ENCODE measurements at places on chromosomes 7 and 10.

DNA sequence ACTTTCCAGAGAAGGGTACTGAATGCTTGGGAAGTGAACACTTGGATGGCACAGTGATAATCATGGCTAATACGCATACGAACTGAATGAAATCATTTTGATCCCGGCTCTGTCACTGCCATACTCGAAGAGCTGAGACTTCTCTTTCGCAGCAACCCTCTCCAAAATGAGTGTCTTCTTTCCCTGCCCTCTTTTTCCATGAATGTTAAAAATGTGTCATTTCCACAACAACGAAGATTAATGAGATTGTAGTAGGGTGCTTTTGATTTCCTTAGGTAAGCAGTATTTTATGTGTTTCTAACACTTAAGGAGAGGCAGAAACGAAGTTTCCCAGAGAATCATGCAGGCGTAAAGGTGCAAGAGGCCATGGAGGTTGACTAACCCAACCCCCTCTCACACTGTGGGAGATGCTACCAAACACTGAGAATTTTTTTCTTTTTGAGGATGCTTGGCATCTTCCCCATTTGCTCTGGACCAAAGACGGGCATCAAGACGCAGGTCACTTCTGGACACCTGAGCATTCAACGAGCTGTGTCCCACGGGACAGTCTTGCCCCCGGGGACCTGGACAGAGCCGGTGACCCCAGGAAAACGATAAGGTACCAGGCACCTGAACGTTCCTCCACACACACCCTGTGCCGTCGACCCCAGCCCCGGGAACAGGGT lies 823 bp downstream of the COPG2 start:
- DNase-seq: no peak

DNA sequence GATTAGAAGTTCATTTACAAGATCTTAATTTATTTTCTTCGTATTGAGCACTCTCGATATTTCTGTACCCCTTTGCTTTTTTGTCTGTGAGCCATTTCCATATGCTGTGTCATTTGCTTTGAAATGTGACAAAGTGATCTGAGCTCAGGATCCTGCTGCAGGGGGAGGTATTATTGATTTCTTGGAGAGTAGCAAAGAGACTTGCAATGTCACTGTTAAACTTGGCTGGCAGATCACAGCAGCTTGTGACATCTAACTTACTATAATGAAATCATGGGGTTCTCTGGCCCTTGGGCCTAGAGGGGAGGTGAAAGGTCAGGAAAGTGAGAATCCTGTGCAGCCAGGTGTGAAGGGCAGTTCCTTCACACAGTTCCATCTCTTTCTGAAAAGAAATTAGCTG lies 923.4 kb downstream of the REEP3 start:
- DNase-seq: no peak

GRCh38 chr10:74871595-74872382 lies 45.4 kb downstream of the KAT6B start:
- no peak for DNase-seq

DNA sequence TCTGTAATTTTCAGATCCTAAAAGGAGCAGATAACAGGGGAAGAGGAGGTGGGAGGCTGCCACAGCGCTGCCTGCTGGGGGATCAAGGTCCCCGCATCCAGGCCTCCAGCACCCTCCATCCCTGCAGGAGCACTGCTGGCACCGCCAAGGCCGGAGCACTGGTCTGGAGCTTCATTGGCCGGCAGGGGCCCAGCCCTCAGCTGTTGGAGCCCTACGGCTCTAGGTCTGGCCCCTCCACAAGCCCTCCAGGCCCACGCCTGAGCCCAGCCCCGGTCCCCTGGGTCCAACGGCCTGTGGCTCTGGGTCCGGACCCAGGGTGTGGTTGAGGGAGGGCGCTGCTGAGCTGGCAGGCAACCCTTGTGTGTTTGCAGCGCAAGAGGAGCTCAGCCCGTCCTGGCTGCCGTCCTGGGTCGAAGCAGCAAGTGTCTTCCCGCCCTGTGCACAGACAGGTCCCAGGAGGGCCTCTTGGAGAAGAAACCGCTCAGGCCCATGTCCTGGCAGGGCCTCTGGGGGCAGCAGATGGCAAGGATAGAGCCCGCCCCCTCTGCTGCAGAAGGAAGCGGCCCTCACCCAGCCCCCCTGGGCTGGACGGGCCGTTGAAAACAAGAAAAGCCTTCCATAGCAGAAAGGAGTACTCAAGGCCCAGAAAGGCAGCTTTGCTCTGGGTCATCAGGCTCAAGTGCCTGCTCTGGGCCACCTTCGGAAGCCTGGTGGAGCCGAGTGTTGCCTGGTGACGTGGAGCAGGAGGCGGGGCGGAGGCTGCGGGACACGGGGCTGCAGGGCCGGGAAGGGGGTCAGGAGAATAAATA lies 54.3 kb upstream of the TNRC18 start:
- no peak for DNase-seq

GRCh38 chr7:39609113-39609934 lies 14.0 kb upstream of the RALA start:
- DNase-seq: peak; percentile 74

DNA sequence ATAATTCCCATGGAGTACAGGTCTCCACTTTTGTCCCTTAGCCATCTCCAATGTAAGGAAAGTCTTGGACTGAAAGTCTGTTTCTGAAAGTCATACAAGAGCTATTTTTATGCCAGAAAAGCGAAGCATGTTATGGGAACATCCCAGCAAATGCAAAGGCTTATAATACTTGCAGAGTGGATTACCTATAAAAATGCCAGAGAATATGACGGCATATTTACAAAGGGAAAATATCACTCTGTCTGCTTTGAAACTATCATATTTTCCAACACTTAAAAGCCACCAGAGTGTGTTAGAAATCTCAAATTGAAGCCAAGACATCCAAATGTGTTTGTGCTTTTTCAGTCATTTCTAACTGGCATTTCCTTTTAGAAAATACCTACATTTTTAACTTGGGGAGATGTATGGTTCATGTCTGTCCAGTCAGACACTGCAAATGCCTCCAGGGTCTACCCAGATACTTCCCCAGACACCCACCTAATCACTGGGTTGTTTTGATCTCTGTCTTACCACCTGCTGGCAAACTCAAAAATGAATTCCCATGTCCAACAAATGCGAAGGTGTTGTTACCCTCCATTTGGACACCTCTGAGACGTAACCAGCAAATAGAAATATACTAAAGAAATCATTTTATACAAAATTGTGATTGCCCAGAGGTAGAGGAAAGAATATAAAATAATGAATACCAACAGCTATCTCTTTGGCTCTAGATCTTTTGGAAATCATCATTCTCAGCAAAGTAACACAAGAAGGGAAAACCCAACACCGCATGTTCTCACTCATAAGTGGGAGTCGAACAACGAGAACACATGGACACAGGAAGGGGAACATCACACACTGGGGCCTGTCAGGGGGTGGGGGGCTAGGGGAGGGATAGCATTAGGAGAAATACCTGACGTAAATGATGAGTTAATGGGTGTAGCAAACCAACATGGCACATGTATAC lies 1.2 kb downstream of the ITIH2 start:
- DNase-seq: no peak

DNA sequence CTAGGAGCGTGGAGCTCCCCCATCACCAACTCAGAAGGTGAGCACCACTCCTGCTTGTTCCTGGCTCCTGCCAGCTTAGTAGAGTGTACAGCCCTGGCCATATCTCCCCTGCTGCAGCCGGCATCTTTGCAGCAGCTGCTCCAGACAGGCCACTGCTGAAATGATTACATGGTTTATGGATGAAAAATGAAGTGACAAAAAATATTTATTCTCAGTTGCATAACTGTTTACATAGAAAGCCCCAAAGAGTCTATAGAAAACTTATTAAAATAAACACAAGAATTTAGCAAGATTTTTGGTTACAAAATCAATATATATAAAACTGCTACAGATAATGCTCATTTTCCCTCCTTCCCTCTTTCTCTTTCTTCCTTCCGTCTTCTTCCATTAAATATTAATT lies 27.2 kb downstream of the C10orf67 start:
- DNase-seq: no peak

DNA sequence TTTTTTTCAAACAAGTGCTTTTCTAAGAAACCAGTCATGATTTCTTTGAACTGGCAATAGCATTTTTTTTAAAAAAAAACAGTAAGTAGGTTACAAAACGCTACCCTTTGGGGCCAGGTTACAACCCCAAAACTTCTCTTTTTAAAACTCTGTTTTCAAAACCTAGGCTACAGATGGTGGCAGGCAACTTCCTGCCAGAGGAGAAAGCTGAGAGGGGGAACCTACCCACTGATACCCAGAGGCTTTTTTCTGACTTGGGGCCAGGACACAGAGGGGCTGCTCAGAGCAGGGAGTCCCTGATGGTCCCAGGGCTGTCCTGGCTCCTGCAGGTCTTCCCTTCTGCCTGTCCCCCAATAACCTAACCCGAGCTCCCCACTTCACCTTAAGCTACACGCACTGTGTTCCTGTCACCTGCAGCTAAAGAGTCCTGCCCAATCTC lies 6.9 kb downstream of the STN1 start:
- no peak for DNase-seq

GRCh38 chr7:29285444-29285793 lies 90.8 kb downstream of the CHN2 start:
- DNase-seq: peak; percentile 90

GRCh38 chr7:47505312-47506007 lies 76.5 kb downstream of the TNS3 start:
- DNase-seq: no peak

DNA sequence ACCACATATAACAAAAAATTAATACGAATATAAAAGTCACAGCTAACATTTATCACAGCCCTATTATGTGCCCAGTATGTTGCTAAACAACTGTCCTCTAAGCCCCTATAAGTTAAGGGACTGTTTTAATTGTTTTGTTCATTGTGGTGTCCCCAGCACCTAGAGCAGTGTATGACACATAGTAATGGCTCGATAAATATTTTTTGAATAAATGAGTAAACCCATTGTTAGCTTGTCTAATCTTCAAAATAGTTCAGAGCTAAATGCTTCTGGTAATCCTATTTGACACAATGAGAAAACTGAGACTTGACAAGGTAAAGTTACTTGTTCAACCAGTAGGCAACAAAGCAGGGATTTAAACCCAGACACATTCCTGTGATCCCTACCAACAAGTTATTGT lies 78.4 kb upstream of the NEUROD6 start:
- no peak for DNase-seq

- DNase-seq: no peak
Observed at GRCh38 chr10:77899690-77900089, 26.9 kb downstream of the DLG5 start.

DNA sequence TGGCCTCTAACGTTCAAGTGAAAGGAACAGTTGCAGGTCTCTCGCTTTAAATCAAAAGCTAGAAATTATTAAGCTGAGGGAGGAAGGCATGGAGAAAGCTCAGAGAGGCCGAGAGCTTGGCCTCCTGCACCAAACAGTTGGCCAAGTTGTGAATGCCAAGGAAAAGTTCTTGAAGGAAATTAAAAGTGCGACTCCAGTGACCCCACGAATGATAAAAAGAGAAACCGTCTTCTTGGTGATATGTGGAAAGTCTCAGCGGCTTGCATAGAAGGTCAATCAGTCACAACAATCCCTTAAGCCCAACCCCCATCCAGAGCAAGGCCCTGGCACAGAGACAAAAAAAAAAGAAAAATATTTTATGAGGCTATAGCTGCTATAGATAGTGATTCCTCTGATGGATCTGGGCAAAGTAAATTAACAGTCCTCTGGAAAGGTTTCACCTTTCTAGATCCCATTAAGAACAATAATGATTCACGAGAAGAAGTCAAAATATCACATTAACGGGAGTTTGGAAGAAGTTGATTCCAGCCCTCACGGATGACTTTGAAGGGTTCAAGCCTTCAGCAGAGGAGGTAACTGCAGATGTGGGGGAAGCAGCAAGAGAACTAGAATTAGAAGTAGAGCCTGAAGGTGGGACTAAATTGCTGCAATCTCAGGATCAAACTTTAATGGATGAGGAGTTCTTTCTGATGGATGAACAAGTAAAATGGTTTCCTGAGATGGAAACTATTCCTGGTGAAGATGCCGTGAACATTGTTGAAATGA lies 42.5 kb upstream of the INPP5A start:
- DNase-seq: no peak

DNA sequence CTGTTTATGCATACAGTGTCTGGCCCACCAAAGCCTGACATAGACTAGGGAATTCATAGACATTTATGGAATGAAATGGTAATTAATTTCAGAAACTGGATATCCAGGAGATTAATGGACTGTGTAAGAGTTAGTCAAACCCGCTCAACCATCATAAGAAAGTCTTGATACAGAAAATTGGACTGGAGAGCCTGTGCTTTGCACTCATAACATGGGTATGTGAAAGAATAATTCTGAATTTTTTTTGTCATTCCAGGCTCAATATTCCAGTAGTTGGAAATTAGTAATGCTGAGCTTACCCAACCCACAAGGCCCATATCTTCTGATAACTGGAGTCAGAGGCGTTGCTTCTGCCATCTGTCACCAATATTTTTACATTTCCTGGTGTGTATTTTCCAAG lies 799.7 kb upstream of the IGFBP3 start:
- DNase-seq: no peak

GRCh38 chr7:55591282-55591931 lies 19.1 kb upstream of the VOPP1 start:
- no peak for DNase-seq

DNA sequence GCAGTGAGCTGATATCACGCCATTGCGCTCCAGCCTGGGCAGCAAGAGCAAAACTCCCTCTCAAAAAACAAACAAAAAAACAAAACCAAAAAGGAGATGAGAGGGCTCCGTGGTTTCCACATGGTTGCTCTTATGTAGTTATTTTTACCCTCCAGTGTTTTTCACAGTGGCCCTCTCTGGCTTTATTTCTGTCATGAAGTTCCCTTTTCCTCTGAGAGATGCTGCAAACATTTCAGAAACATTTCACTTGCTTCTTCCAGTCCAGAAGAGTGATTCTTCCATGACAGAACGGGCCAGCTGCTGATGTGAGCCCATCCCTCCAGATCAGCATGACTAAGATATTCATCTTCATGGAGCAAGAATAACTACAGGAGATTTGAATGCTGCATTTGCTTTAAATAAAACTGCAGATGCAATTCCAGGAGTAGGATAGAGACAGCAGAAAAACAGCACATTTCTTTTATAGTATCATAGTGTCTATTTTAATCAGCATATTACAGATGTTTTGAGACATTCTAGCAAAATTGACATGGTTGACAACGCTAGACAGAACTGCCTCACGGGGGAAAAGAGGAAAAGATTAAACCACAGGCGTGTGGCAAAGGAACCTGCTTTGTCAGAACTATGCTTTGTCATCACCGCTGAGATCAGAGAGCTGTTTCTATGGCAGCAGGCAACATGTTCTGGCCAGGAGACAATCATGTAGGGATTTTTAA lies 40.3 kb downstream of the NRCAM start:
- no peak for DNase-seq

Data from fibroblast of skin of left biceps (primary cell).